ENCODE measurements at places on chromosomes 3 and 15.

DNA sequence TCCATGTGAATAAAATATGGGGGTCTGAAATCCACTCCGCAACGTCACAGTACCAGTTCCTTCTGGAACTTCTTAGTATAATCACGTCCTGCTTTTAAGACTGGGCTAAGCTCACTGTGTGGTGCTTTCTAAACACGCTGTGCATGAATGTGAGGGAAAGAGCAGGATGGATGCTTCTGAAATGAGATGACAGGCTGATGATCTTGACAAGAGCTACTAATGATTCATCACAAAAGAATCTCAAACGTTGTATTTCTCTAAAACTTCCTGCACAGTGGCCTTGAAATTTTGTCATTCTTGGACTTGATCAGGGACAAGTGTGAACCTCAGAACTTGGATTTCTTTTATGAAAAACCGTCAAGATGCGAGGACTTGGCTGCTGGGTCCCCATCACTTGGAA lies 221.4 kb downstream of the CADPS start:
- no peak for DNase-seq

GRCh38 chr3:195005759-195006510 lies 265.0 kb downstream of the XXYLT1 start:
- no peak for DNase-seq

DNA sequence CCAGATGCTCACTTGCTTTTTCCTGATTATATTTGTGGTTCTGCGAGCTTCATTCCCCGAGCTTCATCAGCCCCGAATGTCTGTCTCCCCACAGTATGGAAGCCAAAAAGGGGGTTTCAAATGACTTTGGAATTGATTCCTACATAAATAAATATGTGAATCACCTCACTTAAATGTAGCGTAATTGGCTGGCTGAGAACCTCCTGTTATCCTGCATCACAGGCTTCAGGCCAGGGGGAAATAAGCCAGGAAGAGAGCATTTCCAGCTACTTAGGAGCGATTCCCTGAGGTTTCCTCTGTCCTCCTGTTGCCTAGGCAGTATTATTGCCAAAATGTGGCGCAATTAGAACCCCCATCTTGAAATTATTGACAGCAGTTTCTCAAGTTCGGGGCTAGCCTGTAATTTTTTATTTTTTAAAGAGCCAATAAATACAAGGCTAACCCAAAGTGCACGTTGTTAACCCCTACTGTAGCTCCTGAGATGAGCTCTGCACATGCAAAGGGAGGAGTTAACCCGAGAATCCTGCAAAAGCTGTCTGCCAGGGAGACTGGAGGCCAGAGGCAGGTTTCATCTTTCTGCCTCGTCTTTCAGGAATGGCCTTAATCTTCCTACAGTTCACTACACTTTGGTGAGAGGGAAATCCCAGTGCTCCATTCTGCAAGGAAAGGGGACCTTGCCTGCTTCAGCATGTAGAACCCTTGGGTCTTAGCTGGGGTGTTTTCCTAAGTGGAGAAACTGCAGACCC lies 148.2 kb downstream of the ADAMTS9 start:
- peak; percentile 90 for DNase-seq

DNA sequence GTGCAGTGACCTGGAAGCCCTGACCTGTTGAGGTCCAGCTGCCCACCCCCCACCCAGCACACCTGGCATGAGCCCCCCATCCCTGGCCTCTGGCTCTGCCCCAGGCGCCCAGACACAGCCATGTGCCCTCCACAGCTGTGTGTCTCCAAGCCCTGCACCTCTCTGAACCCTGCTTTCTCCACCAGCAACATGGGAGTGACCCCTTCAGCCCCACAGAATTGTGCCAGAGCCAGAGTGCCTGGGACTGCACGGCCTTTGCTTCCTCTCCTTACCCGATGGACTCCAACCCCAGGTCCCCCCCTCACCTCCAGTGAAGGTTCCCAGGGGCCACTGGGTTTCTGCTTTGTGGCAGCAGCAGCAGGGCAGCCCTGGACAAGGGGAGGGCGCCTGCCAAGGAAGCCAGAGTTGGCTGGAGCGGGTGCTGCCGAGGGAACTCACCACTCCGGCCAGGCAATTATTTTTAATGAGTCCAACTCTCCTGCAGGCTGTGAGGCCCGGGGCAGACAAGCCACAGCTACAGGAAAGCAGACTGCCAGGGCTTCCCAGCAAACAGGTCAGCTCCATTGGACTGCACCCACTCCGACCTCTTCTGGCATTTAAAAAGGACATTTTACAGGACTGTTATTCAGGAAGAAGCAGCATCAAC lies 24.1 kb downstream of the PRR20G start:
- DNase-seq: peak; percentile 35

GRCh38 chr15:69526081-69527061 lies 73.8 kb downstream of the RPLP1 start:
- DNase-seq: no peak

GRCh38 chr3:188166441-188166840 lies 12.5 kb downstream of the LPP start:
- DNase-seq: no peak

GRCh38 chr15:97082830-97083229 lies 752.3 kb downstream of the NR2F2 start:
- DNase-seq: no peak

DNA sequence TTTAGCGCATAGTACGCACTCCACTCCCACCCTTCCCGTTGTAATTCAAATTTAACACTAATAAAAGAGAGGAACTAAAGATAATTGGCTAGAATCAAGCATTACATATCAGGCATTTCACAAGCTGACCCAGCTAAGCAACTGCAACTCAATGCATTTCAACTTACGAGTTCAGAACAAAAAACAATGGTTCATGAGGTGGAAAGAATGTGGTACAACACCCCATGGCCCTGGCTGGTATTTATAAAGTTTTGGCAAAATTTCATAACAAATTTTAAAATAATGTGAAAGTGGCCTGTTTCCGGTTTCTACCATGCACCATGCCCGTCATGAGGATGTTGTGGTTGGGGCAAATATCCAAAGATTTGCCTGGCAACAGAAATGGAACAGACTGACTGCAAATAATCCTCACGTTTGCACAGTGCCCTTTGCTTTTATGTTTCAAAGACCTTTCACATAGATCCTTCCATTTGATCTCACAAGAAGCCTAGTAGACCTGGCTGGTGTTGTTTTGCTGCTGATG lies 455.3 kb upstream of the NR2F2 start:
- DNase-seq: peak; percentile 44

- DNase-seq: no peak
These were observed 9.9 kb upstream of the KCNMB2 start for GRCh38 chr3:178526291-178526690.

- no peak for DNase-seq
These were observed 8.1 kb upstream of the DLG1 start for GRCh38 chr3:197306374-197307086.
